NCI-H187 (cell line): ENCODE measurements at places on chromosomes 7 and 10.

DNA sequence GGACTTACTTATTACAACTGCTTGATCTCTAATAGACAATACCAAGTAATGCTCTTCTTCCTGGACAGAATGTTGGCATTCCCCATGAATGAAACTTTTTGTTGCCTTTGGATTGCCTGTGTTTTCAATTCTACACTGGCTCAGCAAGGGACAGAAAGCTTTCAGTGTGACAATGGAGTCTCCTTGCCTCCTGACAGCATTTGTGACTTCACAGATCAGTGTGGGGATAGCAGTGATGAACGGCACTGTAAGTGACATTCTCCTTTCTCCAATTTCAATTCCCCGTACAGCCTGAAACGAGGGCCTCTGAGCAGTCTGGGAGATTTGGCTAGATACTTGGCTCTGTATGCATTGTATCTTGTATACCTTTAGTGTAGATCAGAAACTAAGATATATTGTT is 290 bp downstream of the MALRD1 start:
- no peak for DNase-seq

- DNase-seq = no peak
These were observed 9.2 kb downstream of the CCDC136 start for GRCh38 chr7:128801003-128801402.

DNA sequence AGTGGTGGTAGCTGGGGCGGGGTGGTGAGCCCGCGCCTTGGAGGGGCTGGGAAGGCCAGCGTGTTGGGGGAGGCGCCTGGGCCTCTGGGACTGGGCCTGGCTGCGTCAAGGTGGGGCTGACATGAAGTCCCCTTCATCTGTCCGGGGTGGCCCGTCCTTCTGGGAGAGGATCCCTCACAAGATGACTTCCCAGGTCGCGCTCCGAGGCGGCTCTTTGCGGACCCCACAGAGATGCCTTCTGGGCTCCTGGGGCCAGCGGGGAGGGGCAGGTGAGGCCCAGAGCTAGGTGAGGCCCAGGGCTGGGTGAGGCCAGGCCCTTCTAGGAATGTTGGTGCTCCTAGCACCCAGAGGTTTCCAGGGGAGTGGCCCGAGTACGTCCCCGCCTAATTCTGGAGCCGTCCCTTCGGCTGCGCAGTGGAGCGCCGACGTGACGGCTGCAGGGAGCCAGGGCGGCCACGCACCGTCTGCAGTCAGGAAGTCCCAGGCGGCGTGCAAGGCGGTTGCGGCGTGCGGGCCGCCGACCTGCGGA is 58.2 kb upstream of the NUPR2 start:
- no peak for DNase-seq

DNA sequence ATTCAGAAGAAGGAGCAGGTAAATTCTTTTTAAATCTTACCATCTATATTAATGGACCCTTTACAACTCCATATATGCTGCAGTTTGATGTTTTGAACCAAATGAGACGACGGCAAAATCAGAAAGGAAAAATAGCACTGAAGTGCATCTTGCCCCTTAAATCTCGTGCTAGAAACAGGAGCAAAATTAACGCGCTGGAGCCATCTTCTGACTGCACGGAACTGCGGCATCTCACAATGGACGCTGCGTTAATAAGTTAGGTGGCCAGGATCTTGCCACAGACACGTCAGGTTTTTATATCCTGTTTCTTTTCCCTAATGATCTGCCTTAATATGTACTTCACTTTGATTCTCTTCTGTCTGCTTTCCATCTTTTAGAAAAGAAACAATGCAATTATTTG is 354.5 kb downstream of the TFEC start:
- DNase-seq = peak; percentile 33
